Osteoblast (primary cell): ENCODE measurements at places on chromosomes 3 and 15.

DNA sequence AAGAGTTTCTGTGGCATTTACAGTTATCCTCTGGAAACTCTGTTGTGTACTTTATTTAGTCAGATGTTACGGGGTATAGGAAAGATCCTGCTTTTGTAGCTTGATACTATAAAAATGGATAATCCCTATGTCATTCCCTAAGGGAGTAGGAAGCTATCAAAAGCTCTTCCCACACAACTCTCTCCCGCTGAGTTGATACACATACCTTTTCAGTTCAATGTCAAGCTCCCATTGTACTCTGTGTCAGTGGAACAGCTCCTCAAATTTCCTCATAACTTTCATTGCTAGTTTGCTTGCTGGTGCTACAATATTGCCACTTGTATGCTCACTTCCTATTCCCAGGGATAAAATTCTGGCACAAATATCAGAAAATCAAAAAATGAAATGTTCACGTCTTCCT, 893.3 kb upstream of the GBE1 start:
- no peak for DNase-seq

DNA sequence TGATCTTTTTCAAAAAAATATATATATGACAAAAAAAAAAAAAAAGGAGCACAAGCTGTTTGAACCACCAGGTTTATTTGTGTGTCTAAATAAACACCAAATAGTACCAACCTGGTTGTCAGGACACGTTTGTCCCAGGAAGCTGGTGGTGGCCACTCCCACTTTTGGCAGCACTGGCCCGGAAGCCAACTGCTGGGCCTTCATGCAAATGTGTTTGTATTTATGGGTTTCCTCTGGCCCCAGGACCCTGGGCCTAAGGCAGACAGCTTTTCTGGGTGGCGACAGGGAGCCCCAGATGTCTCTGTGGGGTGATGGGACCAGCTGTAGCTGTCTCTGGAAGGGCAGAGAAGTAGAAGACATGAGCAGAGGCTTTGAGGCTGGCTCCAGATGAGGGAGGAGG, 31.6 kb downstream of the PRKCD start:
- DNase-seq, result no peak

GRCh38 chr3:38397320-38397719, 50.7 kb downstream of the XYLB start:
- DNase-seq, result no peak

DNA sequence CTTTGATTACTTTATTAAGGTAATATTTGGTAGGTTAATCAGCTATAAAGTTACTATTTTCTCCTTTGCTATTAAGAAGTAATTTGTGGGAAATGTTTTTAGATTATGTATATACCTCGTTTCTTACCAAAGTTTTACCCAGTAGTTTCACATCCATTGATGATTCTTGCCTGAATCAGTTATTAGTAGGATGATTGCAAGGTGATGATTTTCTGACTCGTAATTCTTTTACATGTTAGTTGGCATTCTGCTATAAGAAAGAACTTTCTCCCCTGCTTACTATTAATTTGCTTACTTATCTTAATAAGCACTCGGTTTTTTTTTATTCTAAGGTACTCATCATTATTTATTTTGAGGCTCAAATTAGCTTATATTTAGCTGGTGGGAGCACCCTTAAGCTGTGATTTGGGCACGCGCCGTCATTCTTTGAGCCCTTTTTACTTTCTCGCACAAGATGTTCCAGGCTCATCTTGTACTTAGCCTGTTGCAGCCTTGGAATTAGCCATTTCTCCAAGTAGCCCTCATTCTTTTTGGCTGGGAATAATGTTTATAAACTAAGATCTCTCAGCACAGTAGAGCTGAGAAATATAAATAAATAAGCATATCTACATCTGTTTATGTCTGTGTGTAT, 15.3 kb downstream of the USP3 start:
- no peak for DNase-seq

GRCh38 chr3:16820485-16820884, 64.3 kb upstream of the PLCL2 start:
- DNase-seq, result peak; percentile 2

DNA sequence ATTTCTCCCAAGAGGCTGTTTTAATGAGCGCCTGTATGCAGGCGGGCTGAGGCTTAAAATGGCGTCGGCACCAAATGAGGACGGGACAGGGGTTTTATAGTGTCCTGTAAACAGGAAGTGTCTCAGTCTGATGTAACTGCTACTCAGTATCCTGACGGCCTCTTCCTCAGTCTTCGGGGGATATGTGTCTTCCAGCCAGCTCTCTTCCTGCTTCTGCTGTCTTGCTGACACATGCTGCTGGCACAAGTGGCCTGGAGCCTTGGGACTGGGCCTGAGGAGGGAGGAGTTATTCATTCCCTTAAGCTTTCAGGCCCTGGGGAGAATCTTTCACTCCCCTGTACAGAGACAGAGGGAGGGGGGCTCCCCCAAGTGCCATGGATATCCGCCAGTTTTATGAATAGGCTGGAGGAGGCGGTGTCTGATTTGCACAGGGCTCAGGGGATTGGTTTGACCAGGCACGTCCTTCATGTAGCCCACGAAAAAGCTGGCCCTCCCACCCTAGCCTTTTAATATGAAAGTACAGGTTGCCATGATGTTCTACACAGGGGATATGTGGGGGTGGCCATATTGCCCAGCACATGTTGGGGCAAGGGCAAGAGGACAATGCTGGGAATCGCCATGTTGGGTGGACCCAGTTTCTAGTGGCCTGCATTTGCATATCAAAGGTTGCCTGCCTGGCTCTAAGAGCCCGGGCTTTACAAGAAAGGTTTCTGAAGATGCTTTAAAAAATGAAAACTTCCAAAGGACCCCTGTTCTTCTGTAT, 19.9 kb downstream of the NDUFB4 start:
- DNase-seq, result no peak

- peak; percentile 75 for DNase-seq
Observed at GRCh38 chr3:29922992-29923746, 642.3 kb downstream of the RBMS3 start.

GRCh38 chr15:47801522-47801921, 84.2 kb downstream of the SEMA6D start:
- no peak for DNase-seq

DNA sequence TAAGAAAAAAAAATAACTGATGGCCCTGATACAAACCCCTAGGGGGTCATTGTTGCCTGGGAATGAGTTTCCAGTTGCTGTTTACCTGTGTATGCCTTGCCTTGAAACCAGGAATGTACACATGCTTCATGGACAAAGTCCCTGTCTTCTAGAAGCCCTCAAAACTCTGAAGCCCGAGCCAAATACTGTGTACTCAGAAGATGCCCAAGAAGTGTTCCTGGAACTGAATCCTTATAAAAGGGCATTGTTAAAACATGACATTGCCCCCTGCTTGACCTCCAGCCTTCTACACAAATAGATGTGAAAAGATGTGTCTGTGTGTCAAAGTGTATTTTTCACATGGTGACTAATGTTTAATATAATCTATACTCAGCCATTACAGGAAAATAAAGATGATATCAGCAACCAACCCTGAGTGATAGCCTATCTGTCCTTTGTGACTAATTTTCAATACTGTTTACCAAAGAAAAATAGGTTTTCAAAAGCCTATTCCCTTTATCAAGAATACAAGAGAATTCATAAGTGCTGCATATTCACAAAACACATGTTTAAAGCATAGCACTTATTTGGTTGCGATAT, 325.9 kb downstream of the MECOM start:
- no peak for DNase-seq

- peak; percentile 87 for DNase-seq
Observed at GRCh38 chr3:33331414-33331813, 54.2 kb downstream of the FBXL2 start.

DNA sequence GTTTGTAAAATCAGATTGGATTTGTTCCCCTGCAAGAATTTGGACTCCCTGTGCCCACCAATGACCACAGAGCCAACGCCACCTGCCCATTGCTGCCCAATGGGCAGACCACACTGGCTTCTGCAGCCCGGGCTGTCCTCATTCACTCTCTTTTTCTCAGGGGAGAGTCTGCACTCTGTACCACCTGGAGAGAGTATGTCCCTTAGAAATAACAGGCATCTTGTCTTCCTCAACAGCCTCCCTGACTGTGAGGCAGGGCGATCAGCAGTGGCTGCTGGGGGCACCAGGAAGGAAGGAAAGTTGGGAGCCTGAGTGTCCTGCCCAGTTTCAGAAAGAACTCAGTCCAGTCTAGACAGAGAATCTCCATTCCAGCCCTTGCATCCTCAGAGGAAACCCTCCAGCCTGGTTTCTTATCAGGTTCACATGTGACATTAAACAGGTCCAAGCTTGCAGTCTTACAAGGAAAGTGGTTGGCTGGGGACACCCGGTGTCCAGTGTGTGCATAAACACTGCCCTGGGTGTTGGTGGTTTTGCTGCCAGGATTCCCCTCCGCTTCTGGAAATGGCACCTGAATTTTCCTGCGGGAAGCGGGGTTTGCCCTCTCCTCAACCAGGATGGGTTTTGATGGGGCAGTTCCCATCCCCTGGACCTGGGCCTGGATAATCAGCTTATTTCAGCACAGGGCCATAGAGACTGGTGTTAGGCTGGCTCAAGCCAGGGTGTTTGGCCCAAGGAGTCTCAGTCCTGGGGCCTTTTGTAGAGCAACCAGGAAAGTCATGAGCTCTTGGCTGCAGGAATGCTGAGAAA, 37.2 kb downstream of the SSUH2 start:
- DNase-seq, result peak; percentile 92

- no peak for DNase-seq
Observed at GRCh38 chr3:72113964-72114363, 329.0 kb upstream of the PROK2 start.

DNA sequence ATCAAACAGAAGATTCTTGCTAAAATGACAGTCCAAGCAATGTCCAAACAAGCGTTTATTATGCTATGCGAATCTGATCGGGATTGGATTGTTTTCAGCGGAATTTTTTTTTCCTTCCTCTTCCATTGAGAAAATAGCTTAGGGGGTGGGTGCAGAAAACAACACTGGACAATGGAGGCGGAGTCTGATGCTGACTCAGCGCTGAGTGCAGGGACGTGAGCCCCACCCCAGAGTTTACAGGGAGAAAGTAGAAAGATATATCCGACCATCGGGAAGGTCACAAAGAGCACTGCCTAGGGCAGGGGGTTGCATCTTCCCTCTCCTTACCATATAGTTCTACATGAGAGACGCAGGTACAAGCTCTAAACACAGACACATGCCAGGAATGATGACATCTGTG, 117.0 kb downstream of the FOXP1 start:
- no peak for DNase-seq

DNA sequence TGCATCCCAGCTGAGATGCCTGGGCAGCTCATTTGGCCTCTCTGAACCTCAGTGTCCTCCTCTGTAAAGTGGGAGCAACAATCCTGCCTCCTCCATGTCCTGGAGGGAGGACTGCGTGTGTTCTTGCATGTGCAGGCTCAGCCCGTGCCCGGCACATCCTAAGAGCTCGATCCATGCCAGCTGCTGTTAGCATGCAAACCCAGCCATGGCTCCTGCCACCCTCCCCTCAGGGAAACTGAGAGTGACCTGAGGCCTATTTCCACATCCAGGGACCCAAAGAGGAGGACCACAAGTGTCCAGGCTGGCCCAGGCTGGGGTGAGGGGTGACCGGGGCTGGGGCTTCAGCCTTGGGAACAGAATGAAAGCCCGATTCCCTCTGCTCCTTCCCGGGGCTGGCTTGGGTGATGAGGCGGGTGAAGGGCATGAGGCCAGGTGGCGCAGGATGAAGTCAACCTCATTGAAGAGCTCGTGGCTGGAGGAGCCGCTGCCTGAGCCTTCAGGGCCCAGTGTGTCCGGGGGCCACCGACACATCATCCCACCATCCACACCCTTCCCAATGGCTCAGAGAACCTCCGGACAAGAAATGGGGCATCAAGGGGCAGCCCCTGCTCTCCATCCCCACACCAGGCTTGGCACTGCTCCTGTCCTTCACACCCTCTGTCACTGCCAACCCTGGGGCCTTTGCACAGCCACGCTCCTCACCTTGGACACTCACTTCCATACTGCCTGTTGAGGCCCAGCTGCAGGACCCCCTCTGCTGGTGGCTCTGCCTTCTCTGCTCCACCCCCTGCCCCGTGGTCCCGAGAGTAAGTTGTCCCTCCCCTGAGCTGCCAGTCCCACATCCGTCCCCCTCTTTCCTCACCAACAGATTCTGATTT, 42.5 kb downstream of the ADAMTS7 start:
- peak; percentile 58 for DNase-seq

- peak; percentile 70 for DNase-seq
Observed at GRCh38 chr3:129310111-129311011, 31.7 kb downstream of the HMCES start.

DNA sequence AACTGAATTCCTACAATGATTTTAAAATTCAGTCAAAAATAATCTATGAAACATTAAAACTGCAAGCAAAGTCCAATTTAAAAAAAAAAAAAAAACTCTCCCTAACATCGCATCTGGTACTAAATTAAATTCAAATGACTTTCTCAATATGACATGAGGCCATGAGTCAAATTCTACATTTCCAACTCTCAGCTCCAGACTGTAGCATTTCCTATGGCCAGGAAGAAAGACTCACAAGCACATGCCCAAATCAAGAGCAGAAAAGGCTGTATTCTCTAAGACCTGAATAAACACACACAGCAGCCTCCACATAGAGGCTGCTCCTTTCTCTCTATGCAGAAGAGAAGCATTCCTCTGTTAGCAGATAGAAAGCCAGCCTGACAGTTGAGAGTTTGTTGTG, 729.2 kb downstream of the ROBO1 start:
- no peak for DNase-seq
